ENCODE measurements at places on chromosomes 13 and 19. TPM values are rescaled to one million over a fixed set of nuclear protein-coding genes. Genes with fewer than 3 reads are reported as not detected.
A peak's percentile ranks its signal among the peaks of the same experiment; 100 is the strongest.

GRCh38 chr13:101512650-101513049 lies 60.2 kb downstream of the ITGBL1 start:
- no peaks in the 10 kb centered on the region for H3K27me3 ChIP-seq
- H3K4me1 ChIP-seq: no peaks in the 10 kb centered on the region
- no peak overlapping the region for H3K4me3 ChIP-seq
- no peak overlapping the region for H3K27ac ChIP-seq
- no peak for DNase-seq
- no peaks in the 10 kb centered on the region for H3K36me3 ChIP-seq

DNA sequence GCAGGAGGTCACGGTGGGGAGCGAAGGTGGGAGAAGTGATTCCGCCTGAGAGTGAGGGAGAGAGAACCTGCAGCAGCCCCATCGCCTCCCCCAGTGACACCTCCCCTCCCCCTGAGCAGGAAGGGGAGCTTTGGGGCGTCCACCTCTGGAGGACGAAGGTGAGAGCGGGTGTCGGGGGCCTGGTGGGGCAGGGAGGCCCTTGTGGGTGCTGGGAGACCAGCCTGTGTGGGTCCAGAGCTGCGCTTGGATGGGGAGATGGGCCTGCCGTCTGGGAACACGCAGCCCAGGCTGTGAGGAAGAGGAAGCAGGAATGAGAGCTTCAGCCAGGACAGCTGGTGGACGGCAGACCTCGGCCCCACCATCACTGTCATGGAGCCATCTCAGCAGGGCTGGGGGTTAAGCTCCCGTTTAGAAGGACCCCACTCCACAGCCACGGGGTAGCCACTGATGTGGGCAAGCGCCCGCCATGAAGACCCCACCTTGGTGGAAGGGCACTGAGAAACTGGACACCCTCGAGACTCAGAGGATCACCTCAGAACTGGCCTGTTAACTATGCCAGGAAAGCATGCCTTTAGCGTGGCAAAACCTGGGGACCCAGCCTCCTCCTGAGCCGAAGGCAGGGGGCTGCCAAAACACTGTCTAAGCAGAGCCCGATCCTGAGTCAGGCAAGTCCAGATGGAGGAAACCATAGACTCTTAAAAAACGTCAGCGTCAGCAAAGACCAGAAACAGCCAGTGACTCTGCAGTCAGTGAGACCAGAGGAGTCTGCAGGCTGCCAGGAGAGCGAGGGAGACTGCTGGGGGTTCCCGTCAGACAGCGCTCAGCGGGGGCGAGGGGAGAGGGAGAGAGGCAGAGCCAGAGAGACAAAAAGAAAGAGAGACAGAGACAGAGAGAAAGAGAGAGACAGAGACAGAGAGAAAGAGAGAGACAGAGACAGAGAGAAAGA lies 6.4 kb upstream of the PROZ start:
- DNase-seq: no peak
- H3K4me1 ChIP-seq: peaks cover 5% of the 10 kb centered on the region
- peaks cover 10% of the 10 kb centered on the region for H3K27me3 ChIP-seq
- H3K36me3 ChIP-seq: peaks cover 5% of the 10 kb centered on the region
- H3K4me3 ChIP-seq: peak overlapping the region; percentile 79

AMER2 gene
- 1.5 TPM for total RNA-seq

PSG1 gene
- total RNA-seq: not detected
